IMR-90 (cell line): ENCODE measurements at places on chromosomes 2 and 18. TPM values are rescaled to one million over a fixed set of nuclear protein-coding genes. Genes with fewer than 3 reads are reported as not detected.

- peak; percentile 31 for DNase-seq
Measured at GRCh38 chr2:203399031-203399430, 70.8 kb downstream of the ABI2 start.

GRCh38 chr18:51137026-51137729, 60.3 kb downstream of the MEX3C start:
- no peak for DNase-seq

GRCh38 chr2:159093497-159093896, 125.1 kb downstream of the TANC1 start:
- DNase-seq = peak; percentile 36

The XIRP2 gene
- 0.18 and 0.28 TPM in 2 replicates for total RNA-seq

GRCh38 chr2:14881651-14882327, 249.3 kb downstream of the LRATD1 start:
- DNase-seq = no peak

DNA sequence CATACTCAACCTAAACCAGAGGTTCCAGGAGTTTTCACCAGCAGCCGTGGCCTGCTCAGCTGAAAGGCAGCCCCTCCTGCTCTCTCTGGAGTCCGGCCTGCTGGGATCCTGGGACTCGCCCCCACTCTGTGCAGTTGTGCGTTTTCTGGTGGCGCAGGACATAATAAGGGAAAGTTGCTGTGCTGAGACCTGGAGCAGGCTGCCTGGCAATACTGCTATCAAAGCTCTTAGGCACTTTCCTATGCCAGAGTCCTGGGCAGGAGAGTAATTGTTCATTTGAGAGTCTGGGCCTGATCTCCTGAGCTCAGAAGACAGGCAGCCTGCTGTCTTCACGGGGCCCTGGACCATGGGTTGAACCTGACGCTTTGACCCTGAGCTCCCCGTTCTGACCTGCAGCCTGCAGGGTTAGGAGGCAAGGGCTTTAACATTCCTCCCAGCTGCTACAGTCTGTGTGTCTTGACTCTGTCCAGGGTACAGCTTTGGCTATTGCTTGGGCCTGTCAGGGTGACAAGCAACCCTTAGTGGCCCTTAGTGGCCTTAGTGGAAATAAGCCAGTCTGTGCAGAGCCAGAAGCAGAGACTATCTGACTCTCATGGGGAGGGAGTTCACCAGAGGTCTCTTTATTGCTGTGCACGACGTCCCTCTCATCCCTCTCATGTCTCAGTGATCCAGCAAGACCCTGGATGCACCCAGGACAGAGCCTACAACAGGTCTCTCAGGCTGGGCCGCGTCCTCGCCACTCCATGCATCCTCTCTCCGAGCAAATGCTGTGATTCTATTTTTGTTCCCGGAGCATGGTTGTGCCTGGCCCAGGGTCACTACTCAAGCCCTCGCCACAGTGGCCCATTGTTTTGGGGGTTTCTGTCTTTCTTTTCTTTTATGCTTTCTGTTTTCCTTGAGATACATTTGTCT, 60.6 kb downstream of the ACKR3 start:
- no peak for DNase-seq

The PTPRN gene
- 4.4 and 5.2 TPM in 2 replicates for total RNA-seq

DNA sequence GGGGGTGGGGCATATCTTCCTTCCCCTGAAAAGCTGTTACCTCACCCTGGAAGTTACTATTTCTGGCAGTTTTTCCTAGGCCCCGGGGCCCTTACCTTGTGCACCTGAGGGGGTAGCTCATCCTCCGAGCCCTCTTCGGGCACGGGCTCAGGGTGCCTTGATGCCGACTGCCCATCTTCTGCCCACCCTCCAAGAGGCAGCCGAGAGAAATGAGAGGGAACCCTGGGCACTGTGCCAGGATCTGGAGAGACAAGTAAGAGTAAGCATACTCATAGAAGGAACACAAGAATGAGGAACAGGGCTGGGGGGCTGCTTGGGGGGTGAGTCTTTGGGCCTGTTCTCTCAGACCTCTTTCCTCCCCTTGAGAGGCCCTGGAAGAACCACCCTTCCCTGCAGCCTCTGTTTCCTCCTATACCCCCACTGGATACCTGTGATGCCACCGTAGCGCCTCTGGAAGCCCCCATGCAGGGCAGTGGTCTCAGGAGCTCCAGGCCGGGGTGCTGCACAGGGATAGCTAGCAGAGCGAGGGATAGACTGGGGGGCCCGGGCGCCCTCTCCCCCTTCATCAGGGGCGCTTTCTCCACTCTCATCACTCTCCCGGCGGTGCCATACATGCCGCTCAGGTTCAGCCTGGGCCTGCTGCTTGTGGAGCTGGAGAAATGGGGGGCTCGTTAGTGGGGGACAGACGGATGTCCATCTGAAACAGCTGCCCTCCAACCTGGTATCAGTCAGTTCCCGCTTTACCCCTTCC, 2.1 kb upstream of the ABCB6 start:
- DNase-seq = no peak

GRCh38 chr2:33238111-33238510, 238.3 kb upstream of the RASGRP3 start:
- peak; percentile 94 for DNase-seq

GRCh38 chr2:98040331-98040939, 44.7 kb upstream of the TMEM131 start:
- no peak for DNase-seq

The SPDYA gene
- total RNA-seq = not detected in 2 replicates

GRCh38 chr2:197198890-197199289, 111.7 kb downstream of the ANKRD44 start:
- no peak for DNase-seq

GRCh38 chr2:129619471-129619870, 360.0 kb upstream of the RAB6C start:
- no peak for DNase-seq

The HPCAL1 gene
- 8.2 and 9.4 TPM in 2 replicates for total RNA-seq

GRCh38 chr2:21043744-21044532, at the start of gene APOB:
TSS of gene APOB (minus strand) at chr2:21044073. CDS start at chr2:21043945, 128 bp downstream.
- no peak for DNase-seq

- DNase-seq = no peak
Measured at GRCh38 chr18:837922-838321, 25.9 kb upstream of the YES1 start.

DNA sequence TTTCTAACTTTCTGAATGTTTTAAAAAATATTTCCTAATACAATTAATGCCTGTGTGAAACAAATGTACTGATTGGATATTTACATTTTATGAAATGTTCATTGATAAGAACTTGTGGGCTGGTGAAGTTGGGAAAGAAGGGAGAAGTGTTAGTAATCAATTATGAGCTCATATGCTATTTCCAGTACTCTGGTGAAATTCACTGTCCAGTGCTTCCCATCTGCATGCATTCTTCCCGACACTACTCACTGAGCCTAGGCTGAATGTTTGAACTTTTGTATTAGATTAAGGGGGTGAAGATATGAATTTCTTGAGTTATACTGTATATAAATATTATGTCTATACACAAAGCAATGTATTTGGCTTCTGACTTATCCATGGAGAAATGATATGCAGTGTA, 36.0 kb downstream of the SKA1 start:
- DNase-seq = peak; percentile 50

The INHA gene
- not detected in 2 replicates for total RNA-seq

GRCh38 chr2:42951263-42951938, 159.0 kb upstream of the HAAO start:
- no peak for DNase-seq

The CFAP65 gene
- not detected in 2 replicates for total RNA-seq

The TMEM247 gene
- not detected in 2 replicates for total RNA-seq

GRCh38 chr2:86807468-86808275, 17.0 kb upstream of the CD8A start:
- DNase-seq = no peak
